A549 (cell line): ENCODE measurements at places on chromosomes 1 and 21. TPM values are rescaled to one million over a fixed set of nuclear protein-coding genes. Genes with fewer than 3 reads are reported as not detected.

OR2L13 gene
- polyA plus RNA-seq: not detected in 3 replicates

SEMA6C gene
- 1.5 to 2.5 TPM (median 1.6 TPM) in 3 replicates for polyA plus RNA-seq

- no peak for DNase-seq
These were observed 8.0 kb upstream of the TMEM61 start for GRCh38 chr1:54972436-54972835.

PCBP3 gene
- 0.33 to 0.59 TPM (median 0.34 TPM) in 3 replicates for polyA plus RNA-seq

- DNase-seq: no peak
These were observed 28.2 kb upstream of the ANKRD13C start for GRCh38 chr1:70382682-70383081.

GRCh38 chr1:75361260-75361659 lies 227.1 kb downstream of the LHX8 start:
- DNase-seq: no peak

DNA sequence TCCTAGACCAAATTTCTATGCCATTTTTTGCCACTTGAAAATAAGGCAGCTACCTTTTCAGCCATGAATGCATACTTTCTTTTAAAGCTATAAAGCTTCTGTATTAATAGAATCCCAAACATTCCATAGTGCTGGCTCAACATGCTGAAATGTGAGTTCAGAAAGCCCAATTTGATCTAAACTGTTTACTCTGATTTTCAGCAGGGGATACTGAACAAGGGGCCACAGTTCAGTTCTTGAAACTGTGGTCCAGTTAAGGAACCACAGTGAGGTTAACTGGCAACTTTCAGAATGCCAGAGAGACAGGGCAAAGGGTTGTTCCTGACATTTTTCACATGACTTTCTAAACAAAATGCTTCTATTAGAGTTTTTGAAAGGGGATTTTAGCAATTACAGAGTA lies 85.7 kb upstream of the COL11A1 start:
- no peak for DNase-seq

DUSP12 gene
- polyA plus RNA-seq: 47.3 to 50.2 TPM (median 49.6 TPM) in 3 replicates

DNA sequence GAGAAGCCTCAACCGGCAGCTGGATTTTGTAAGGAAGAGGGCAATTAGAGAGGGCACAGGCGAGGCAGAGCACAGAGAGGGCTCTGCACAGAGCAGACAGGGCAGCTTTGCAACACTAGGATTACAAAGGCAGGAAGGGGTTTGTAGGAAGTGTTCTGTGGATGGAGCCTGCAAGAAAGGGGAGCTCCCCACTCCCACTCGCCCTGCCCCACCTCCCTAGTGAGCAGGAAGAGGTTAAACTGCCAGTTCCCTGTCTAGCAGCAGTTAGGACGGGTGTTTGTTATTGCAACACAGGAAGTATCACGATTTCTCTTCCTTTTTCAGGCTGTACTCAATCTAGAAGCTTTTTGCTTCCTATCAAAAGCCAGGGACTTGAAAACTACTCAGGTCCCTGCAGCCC lies 63.3 kb upstream of the LRRC8D start:
- DNase-seq: no peak

DNA sequence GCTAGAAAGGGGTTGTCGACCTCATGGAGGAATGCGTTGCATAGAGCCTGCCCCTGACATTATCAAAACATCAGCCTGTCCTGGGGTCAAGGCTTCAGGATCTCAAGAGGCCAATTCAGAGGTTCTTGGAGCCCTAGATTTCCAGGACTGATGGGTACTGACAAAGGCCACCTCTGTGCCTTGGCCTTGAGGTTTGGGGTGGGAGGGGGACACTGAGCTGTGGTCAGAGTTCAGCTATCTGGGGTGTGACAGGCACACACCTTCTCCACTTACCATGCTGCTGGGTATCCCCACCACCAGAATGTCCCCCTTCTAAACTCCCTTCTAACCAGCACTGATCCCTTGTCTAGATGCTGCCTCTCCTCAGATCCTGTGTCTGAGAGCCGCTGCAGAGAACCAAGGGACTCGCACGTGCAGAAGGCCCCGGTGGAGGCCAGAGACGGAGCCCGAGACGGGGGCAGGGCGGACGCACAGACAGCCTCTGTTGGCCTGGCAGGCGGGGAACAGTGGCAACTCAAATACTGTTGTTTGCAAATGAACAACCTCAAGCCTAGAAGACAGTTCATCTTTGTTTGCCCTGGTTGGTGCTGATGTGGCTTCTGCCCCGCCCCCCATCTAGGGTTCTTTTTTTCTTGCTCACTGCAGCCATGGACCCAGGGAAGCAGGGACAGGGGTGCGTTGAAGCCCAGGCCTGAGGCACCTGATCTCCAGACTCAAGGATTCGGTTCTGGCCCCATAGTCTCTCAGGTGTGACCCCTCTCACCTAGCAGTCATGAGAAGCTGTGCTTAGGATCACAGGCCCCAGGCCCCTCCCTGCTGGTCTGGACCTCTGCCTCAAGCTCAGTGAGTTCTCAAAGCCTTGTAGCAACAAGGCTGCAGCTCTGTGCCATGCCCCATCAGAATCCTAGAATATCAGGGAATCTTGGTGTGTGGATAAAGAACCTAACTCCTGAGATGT lies 28.1 kb upstream of the CSF1 start:
- no peak for DNase-seq

CASQ1 gene
- polyA plus RNA-seq: 0.04 TPM in 1 of 3 replicates, not detected in the others

GRCh38 chr1:79745929-79746328 lies 739.4 kb upstream of the ADGRL4 start:
- peak; percentile 30 for DNase-seq

DNA sequence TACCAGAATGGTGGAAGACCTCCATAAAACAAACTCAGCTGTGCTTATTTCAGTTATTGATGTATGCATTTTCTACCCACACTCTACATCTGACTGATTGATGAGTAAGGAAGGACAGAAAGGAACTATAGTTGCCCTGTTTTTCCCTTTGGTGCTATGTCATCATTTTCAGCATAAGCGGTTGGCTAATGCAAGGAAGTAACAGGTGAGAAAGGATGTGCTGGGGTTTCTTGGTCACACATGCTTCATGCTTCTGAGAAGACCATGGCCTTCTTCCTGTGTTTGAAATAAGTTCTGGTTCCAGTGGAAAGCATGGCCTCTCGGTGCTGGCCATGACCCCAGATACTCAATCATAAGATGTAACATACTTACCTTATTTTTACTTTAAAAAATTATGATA lies 541.2 kb downstream of the PTPRU start:
- no peak for DNase-seq

DNA sequence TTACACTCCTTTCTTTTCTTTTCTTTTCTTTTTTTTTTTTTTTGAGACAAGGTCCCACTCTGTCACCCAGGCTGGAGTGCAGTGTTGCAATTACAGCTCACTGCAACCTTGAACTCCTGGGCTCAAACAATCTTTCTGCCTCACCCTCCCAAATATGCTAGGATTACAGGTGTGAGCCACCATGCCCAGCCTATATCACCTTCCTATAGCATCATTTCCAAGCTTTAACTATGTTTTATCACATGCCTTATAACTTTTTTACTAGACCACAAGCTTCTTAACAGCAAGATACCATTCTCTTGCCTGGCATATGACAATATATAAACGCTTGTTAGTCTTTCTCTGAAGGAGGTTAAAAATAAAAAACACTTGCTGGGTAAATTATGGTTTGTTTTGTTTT lies 55.3 kb upstream of the MUTYH start:
- DNase-seq: no peak

GRCh38 chr1:214364786-214365295 lies 83.9 kb downstream of the SMYD2 start:
- no peak for DNase-seq

GRCh38 chr1:151916726-151917370 lies 7.5 kb upstream of the THEM4 start:
- no peak for DNase-seq

- no peak for DNase-seq
These were observed 38.7 kb upstream of the CD55 start for GRCh38 chr1:207282496-207283380.

- peak; percentile 37 for DNase-seq
These were observed 11.5 kb upstream of the KCNAB2 start for GRCh38 chr1:6033986-6034749.

- DNase-seq: no peak
These were observed 1765.9 kb downstream of the PLA2G4A start for GRCh38 chr1:188594542-188595235.

TP73 gene
- 0.09 to 0.25 TPM (median 0.16 TPM) in 3 replicates for polyA plus RNA-seq

NPPB gene
- 0.18 to 0.20 TPM in 2 of 3 replicates, not detected in the other for polyA plus RNA-seq

DNA sequence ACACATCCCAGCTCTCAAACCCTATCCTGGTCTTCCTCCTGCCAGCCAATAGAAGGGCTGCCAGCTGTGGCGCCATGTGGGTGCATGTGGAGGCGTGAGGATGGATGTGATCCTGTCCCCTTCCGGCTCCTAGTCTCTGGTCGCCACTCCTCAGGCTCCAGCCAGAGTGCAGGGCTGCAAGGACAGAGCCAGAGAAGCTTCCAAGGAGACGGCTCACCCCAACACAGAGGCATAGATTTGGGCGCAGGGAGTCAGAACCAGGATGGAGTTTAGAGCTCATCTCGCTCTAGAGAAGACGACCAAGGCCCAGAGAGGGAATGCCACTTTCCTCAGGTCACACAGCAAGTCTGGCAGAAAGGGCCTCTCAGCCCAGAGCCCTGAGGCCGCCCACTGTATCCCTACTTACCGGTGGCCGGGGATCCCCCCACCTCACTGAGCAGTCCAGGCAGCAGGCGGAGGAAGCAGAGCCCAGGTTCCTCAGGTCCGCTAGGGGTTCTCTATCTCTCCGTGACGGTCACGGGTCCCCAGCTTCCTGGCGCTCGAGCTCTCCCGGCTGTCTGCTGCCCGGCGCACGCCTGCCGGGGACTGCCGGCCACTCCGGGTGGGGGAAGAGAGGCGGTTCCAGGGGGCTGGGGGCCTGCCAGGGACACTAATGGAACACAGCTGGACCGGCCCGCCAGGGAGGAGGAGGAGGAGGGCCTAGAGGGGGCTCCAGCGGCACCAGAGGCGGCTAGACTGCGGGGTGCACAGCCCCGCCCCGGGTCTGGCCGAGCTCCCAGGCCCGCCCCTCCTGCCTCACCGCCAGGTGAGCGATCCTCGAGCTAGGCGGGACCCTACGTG lies at the start of gene COL16A1:
TSS of gene COL16A1 (minus strand) at position 587 of the 840 bp plus-strand sequence. CDS start 1,824 bp downstream, outside the sequence.
- no peak for DNase-seq

DNA sequence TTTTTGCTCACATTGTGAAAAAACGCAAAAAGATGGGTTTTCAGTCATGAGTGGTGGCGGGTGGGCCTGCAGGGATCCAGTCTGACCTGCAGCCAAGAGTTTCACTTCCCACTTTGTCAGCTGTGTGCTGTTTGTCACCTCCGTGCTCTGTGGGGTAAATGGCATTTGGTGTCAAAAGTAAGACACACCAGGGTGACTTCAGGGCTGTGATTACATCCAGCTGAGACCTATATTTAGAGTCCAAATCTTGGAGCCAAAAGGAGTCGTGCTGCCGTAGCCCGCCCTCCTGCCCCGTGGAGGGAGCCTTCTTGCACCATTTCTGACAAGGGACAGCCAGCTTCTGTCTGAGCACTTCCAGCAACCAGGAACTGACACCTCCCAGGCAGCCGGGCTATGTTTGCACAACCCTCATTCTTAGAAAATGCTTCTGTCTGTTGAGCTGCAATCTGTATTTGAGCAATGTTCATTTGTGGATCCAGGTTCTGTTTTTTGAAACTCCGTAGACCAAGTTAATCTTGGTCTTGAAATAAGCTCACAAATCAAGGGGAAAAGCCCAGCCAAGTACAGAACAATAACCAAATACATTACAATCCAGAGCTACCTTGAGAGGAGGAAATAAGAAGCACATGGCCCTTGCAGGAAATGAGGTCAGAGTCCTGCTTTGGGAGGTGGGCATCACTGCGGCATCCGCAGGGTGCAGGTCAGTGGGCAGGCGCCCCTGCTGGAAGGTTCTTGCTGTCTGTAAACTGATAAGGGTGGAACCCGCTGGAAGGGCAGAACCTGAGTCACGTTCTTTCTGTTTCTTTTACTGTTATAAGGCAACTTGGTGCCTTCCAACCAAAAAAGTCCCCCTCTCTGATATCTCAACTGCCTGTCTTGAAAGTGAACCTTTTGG lies 14.4 kb downstream of the ABCG1 start:
- DNase-seq: peak; percentile 21

GREM2 gene
- 0.31 to 0.59 TPM (median 0.37 TPM) in 3 replicates for polyA plus RNA-seq

GRCh38 chr1:147628441-147628840 lies 41.9 kb downstream of the ACP6 start:
- DNase-seq: no peak

DNA sequence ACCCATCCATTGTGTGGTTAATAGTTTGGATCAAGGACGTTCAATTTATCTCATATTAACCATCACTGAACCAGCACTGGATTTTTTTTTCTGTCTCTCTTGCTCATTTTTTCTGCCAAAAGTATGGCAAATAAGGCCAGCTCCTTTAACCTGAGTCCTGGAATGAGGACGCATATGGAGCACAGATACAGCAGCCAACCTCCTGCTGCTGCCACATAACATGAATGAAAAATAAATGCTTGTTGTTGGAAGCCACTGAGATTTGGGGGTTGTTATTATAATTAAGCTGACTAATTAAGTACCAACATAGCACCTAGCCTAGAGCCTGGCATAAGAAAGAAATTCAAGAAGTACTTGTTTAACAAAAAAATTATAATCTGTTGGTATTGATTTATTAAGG lies 335.3 kb upstream of the DUSP10 start:
- DNase-seq: no peak

DNA sequence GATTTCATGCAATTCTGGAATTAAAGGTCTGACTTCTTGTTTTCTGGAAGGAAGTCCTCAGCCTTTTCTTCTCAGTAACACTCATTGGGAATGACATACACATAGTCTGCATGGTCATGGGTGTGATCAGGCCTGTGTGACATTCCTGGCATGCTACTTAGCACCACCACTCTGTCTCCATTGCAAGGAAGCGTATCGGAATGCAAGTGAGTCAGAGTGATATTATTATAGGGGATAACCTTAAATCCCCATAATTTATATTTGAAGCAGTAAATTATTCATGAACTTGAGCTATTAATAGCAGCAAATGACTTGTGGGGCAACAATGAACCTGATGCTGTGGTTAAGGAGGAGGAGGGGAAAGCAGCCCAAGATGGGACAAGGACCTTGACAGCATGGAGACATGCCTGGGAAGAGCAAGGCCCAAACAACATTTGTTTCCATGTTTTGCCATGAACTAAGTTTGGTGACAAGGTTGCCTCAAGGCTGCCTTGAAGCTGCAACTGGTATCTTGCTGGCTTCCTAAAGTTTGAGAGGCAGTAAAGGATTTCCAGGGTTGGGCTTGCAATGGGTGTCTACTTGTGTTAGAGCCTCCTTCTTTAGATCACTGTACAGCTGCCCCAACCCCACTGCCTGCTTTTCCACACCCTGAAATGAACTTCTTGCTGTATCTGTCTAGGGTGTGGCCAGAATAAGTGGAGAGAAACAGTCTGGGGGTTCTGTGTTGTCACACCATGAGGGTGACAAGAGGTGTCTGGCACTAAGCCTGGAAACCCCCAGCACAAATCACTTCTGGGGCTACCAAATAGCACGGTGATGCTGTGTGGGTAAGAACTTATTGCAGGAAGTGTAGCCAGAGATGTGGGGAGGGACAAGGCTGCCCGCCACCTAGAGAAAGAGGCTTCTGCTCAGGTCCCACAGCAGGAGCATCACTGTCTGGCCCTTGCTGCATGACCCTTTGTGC lies 4.6 kb downstream of the MAB21L3 start:
- DNase-seq: peak; percentile 10

NTNG1 gene
- not detected in 3 replicates for polyA plus RNA-seq

C1orf185 gene
- polyA plus RNA-seq: not detected in 3 replicates

GRCh38 chr1:7582460-7582972 lies 188.6 kb upstream of the VAMP3 start:
- DNase-seq: no peak
